ENCODE measurements at places on chromosomes 7 and 10.

GRCh38 chr7:139827042-139827441 is 2.0 kb upstream of the TBXAS1 start:
- no peak for DNase-seq

DNA sequence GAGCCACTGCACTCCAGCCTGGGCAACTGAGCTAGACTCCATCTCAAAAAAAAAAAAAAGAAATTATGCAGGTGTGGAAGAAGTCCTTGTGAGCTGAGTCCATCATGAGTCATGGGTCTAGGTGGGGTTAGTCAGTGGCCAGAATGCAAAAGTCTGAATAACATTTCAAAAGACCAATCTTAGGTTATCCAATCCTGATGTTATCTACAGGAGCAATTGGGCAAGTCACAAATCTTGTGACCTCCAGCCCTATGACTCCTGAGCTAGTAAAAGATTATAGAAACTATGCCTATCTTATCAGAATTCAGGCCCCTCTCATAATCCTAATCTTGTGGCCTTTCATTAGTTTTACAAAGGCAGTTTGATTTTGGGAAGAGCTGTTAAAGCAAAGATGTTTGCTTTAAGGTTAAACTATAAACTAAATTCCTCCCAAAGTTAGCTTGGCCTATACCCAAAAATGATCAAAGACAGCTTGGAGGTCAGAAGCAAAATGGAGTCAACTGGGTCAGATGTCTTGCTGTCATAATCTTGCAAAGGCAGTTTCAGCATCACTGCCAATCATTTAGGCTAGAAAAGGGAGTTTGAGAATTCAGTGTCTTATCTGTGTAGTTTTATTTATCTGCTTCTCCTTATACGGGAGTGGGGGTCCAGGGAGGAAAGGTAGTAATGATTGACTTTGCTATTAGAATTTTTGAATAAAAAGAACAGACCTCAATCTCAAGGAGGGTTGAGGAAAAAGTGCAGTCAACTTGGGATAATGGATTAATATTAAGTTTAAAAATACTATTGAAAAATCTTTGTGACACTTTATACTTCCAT is 71.2 kb upstream of the TRIM24 start:
- DNase-seq: no peak

GRCh38 chr10:12985347-12985746 is 16.2 kb downstream of the CCDC3 start:
- DNase-seq: no peak

GRCh38 chr7:47358944-47359588 is 222.8 kb downstream of the TNS3 start:
- no peak for DNase-seq

DNA sequence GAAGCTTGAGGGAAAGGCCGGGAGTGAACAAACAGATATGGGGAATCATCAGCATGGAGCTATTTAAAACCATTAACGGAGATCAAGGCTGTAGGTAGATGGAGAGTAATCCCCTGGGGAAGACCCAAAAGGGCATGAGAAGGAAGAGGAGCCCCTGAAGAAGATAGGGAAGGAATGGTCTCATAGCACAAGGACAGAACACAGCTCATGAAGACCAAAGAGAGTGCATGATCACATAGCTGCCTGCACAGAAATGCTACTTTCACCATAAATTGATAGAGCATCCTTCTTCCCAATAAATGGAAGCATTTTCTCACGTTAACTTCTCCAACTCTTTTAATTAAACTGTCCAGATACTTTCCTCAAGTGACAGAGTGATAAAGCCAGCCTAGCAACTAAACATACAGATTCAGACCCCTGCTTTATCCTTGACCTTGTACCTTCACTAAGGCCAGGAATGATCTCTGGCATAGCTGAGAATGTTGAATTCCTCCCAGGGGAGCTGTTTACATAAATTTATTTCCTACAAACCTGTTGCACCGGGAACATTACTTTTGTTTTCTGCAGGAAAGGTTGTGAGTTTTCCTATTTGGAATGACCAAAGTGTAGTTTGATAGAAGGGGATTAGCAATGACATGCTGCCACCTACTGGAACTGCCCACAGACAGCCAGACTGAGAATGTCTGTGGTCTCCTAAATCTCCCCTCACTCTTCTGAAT is 110.8 kb upstream of the LRGUK start:
- DNase-seq: no peak

- no peak for DNase-seq
Observed at GRCh38 chr10:44051584-44052385, 333.1 kb downstream of the CXCL12 start.

GRCh38 chr7:5685205-5685604 is 96.3 kb downstream of the RNF216 start:
- DNase-seq: no peak

DNA sequence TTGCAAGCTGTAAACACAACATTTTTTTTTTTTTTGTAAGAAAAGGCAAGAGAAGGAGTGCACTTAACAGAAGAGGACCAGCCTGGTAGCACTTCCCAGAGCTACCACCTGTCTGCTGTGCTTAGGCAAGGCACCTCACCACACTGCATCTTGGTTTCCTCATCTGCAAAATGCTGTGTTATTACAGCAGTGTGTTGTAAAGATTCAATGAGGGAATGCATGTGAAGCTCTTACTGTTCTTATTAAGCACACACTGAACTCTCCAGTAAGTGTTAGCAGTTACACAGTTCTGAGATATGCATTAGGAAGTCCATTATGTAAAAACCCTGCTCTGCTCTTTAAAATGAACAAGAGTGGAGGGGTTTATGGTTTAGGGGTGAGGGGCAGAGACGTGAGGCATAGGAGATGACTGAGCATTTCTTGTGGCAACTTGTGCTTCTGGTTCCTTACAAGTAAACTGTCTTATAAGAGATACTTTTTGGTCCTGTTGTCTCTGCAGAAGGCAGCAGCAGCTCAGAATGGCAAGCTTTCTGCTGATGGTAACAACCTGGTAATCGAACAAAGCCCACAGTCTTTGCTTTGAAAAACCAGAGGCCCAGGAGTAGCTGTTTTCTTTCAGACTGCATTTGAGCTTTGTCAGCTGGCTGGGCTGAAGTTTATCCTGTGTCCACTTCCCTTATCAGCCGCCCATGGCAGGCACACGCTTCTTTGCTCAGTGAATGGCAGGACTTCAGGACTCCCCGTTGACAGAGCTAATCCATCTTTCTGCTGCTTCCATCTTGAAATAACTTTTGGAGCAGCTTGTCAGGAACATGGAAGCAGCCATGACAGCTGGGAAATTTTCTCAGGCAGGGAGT is 98.8 kb upstream of the BMPER start:
- DNase-seq: no peak

- no peak for DNase-seq
Observed at GRCh38 chr10:101668566-101668965, 26.4 kb downstream of the FBXW4 start.

GRCh38 chr7:94183289-94183749 is 179.2 kb upstream of the BET1 start:
- DNase-seq: no peak

DNA sequence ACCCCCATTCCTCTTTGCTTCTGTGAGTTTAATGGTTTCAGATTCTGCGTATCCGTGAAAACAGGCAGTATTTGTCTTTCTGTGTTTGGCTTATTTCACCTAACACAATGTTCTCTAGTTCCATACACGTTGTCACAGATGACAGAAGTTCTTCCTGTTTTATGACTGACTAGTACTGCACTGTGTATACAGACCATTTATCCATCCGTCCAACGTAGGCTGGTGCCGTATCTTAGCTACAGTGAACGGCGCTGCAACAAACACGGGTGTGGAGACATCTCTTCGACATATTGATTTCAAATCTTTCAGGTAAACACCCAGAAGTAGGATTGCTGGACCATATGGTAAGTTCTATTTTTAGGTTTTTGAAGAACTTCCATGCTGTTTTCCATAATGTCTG is 181.7 kb downstream of the PARD3 start:
- DNase-seq: no peak

GRCh38 chr7:137696988-137697387 is 149.8 kb downstream of the DGKI start:
- DNase-seq: no peak

DNA sequence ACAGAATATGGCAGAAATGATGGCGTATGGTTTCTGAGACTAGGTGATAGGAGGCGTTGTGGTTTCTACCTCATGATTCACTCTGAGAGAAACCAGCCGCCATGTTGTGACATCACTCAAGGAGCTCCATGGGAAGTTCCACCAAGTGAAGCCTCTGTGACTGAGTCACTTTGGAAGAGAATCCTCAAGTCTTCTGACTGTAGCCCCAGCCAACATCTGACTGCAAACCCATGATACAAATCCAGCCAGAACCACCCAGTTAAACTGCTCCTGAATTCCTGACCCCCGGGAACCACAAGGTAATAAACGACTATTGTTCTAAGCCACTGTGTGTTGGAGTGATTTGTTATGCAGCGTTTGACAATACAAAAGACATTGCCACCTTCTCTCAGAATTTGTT is 91.1 kb upstream of the CARD11 start:
- DNase-seq: no peak

GRCh38 chr10:53597835-53598251 is 825.3 kb upstream of the MBL2 start:
- DNase-seq: no peak

- DNase-seq: no peak
Observed at GRCh38 chr10:60497364-60497763, 107.7 kb upstream of the ANK3 start.

- no peak for DNase-seq
Observed at GRCh38 chr10:67017218-67017617, 91.4 kb downstream of the LRRTM3 start.

Data from effector memory CD4-positive, alpha-beta T cell (primary cell).